Ovary (tissue), 10 donors: ENCODE measurements at places on chromosomes 11 and 22. TPM values are rescaled to one million over a fixed set of nuclear protein-coding genes. Genes with fewer than 3 reads are reported as not detected.

CD248 gene
- total RNA-seq = 19.9 TPM

APOL5 gene
- not detected for total RNA-seq

RRP8 gene
- total RNA-seq = 8.2 TPM

ZP1 gene
- total RNA-seq = not detected

CRYBA4 gene
- total RNA-seq = not detected

KRTAP5-8 gene
- total RNA-seq = not detected

RAB39A gene
- total RNA-seq = 0.92 TPM

CTSW gene
- total RNA-seq = 0.89 TPM

RGL4 gene
- not detected for total RNA-seq

MMP27 gene
- not detected for total RNA-seq

PHF21B gene
- 3.2 TPM for total RNA-seq

DNA sequence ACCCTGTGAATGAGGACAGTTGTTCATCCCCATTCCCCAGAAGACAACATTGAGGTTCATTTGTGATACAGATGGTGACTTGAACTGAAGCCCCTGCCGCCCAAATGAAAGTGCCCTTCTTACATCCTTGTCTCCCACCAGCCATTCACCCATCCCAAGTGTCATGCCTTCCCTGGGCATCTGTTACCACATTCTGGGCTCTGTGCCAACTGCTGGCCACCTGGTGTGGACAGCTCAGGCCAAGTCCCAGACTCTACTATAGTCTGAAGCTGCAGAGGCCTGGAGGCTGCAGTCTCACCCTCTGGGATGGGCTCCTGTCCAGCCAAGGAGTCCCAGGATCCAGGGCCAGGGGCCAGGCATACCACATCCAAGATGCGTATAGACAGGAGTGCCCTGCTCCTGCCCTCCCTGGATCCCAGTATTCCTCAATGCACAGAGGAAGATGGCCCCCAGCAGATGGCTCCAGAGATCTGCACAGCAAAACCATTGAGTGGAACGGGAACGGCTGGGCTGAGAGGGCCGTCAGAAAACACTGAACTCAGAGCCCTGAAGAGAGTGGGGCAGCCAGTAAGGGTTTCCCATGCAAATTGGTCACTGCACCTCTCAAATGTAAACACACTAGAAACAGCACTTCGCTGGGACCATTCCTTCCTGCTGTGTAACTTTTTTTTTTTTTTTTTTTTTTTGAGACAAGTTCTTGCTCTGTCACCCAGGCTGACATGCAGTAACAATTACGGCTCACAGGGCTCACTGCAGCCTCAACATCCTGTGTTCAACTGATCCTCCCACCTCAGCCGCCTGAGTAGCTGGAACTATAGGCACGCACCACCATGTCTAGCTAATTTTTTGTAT is 22.8 kb downstream of the ARRB1 start:
- peak; percentile 77 for DNase-seq

- no peak for DNase-seq
Measured at GRCh38 chr11:1546536-1547466, 25.3 kb downstream of the DUSP8 start.

- DNase-seq = no peak
Measured at GRCh38 chr22:18005201-18005926, 19.0 kb downstream of the MICAL3 start.

GRCh38 chr22:32897400-32897799 is 95.9 kb downstream of the TIMP3 start:
- no peak for DNase-seq

GRCh38 chr11:1573077-1573902 is 1.2 kb upstream of the DUSP8 start:
- no peak for DNase-seq

DNA sequence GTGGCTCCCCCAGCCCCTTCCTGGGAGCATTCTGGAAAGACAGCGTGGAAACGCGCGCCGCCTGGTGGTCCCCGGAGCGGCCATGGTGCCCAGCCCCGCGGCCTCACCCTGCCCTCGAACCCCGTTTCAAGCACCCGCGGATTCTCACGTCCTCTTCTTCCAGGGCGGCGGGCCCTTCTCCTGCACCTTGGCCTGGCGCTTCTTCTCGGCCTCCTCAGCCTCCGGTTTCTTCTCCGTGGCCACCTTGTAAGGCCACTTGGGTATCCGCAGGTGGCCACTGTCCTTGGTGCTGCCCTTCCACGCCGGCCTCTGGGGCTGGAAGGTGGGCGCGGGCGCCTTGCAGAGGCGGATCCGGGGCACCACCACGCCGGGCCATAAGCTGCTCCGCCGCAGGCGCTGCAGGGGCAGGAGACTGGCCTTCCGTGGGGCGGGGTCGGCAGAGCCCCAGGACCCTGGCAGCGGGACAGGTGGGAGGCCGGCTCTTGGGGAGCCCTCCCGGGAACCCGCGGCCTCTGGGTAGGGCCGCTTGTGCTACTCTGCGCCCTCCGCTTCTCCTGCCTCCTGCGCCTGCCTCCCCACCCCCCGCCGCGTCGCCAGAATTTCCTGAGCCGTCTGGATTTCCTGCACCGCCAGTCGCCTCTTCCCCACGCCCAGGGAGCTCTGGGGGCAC is 83.4 kb downstream of the TRIM51G start:
- no peak for DNase-seq

DNA sequence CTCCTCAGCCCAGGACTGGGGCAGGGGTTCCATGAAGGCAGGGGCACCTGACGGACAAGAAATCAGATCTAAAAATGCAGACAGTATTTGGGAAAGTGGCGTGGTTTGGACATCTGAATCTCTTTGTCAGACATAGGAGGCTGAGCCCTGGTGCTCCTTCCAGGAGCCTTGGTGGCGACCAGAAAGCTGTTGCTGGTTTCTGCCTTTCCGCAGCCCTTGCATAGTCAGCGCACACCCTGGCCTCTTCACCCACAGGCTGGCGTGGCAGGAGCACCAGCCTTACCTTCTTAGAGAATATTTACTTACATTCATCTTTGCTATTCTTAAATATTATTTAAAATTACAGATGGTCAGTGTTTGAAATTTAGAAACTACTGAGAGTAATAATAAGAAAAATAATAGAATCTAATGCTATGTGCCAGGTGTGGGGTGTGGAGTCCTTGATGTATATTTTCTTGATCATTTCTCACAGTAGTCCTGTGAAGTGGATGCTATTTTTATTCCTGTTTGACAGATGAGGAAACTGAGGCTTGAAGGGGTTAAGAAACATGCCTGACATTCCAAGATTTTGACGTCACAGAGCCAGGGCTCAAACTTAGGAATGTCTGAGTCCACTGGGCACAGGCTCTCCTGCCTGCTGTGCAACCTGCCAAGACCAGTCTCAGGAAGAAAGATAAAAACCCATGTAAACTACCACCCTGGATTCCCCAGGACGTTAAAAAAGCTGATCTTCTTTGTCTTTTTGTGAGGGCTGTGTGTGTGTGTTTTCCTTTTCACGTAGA is 51.6 kb downstream of the TBC1D22A start:
- DNase-seq = no peak

- DNase-seq = no peak
Measured at GRCh38 chr11:103494491-103494890, 385.3 kb downstream of the DYNC2H1 start.

- no peak for DNase-seq
Measured at GRCh38 chr22:25702040-25702439, 39.9 kb upstream of the MYO18B start.

DNA sequence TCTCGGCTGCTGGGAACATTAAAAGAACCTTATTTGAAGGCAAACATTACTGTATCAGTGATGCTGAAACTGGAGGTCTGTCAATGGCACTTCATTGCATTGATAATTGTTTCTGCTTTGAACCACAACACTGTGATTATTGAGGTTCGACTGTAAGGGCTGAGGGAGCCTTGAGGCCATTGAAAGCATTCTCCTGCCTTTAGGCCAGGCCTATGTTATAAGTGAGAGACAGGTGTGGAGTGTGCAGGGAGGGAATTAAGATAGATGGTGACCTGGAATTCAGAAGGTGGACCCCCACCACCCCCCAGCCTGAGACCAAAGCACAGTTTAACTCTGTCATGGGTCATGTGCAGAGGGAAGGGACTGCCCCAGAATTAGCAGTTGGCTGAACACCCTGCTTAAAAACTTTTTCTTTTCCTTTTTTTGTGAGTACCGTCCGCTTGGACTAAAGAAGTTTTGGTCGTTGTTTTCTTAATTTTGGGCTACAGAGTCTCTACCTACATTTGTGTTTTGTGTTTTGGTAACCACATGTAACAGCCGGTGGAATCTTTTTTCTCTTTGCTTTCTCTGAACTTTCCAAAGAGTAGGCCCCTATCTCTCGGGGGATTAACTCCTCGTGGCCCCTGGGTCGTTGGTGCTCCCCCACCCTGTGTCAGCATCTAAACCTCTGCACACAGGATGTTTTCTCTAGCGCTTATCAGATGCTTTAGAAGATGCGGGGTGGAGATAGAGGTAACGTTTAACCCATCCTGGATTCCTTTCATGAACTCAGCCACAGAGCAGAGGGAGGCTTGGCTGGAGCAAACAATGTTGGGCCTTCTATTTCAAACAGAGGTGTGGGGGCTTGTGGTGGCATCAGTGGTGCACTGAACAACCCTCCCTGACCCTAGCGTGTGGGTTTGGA is 43.7 kb downstream of the ZBTB16 start:
- DNase-seq = no peak

DNA sequence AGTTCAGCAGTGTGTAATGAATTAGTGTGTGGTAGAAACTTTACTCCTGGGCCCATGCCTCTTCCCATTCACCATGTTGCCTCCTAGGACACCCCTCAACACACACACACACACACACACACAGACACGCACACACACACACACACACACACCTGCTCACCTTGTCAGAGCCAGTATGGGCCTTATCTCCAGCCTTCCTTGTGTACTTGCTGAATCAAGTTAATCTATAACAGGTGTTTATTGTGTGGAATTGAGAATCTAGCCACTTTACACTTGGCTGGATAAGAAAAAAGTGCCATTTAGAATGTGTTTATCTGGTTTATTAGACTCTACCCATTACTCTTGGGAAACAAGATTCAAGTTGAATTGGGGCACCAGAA is 14.5 kb upstream of the ZDHHC13 start:
- DNase-seq = no peak

DNA sequence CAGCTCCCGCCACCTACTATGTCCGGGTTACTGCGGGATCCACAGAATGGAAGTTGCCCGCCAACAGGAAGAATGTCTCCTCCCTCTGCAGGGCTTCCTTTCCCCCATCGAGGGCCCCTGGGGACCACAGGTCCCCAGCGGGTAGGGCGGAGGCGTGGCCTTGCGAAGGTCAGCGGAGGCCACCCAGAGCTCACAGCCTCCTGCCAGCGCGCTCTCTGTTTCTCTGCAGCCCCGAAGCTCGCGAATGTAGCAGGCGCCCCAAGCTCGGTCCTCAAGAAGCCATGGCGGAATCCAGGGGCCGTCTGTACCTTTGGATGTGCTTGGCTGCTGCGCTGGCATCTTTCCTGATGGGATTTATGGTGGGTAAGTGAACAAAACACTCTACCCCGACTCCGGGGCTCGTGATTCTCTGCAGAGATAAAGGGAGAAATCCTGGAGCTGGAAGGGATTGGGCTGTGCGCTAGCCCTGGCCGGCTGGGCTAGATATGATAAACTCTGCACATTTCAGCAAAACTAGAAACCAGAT is at the start of gene NAALAD2:
TSS of gene NAALAD2 (plus strand) at position 186 of the 526 bp plus-strand sequence. CDS start at position 282, 96 bp downstream.
- peak; percentile 49 for DNase-seq

GRCh38 chr11:130916910-130917309 is 631 bp upstream of the SNX19 start:
- no peak for DNase-seq

DNA sequence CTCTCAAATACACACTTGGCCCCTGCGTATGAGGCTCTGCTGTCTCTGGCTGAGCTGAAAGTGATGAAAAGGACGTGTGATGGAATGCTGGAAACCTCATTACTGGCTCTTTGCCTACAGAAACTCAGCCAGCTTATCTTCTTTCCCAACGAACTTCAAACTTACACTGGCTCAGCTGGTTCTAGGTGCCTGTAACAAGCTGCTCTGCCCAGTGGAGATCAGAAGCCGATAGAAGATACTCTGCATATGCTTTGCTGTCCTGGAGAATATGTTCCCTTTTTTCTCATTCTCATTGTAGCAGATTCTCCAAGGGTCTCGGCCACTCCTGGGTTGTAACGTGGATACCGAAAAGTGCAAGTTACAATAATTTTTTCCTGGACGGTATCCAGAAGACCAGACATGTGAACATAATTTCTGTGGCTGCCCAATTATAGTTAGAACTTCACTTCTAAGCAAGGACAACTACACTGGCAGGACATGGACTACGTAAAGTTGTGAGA is 405.3 kb upstream of the CCDC90B start:
- peak; percentile 15 for DNase-seq

- no peak for DNase-seq
Measured at GRCh38 chr11:125892071-125892470, 4.6 kb downstream of the HYLS1 start.

- DNase-seq = no peak
Measured at GRCh38 chr11:36118084-36118483, 171.1 kb downstream of the COMMD9 start.

- DNase-seq = no peak
Measured at GRCh38 chr11:115132436-115133228, 371.6 kb downstream of the CADM1 start.

GRCh38 chr22:41584881-41585280 is 4.8 kb downstream of the PMM1 start:
- DNase-seq = no peak

DNA sequence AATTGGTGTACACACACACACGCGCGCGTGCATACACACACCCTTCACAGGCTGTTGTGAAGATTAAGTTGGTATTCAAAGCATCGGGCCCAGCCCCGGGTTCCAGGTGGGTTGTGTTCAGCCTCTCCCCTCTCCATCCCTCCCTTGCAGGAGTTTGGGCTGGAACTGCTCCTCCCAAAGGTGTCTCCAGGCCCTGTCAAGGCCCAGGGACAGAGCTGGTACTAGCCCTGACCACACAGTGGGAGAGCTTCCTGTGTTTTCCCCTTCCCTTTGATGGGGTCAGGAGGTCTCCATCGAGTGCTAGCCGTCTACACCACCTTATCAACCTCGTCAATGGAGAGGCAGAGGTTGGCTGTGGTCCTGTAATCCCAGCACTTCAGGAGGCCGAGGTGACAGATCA is 36.5 kb upstream of the CSNK1E start:
- no peak for DNase-seq

DNA sequence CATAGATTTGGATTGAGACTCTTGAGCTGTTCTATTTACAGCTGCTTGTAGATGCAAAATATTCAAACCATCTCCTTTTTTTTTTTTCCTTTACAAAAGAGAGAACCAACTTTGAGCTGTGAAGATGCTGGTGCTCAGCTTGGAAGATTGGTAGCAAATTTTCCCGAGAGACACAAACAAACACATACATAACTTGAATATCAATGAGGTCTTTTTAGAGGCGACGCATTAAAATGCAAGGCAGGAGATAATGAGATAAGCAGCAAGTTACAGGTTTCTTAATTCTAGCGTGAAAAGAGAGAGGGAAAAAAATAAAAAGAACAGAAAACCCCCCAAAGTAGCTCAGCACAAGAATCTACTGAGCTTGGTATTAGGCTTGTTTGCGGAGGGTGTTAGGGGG is 247.0 kb upstream of the SORL1-AS1 start:
- DNase-seq = no peak

DNA sequence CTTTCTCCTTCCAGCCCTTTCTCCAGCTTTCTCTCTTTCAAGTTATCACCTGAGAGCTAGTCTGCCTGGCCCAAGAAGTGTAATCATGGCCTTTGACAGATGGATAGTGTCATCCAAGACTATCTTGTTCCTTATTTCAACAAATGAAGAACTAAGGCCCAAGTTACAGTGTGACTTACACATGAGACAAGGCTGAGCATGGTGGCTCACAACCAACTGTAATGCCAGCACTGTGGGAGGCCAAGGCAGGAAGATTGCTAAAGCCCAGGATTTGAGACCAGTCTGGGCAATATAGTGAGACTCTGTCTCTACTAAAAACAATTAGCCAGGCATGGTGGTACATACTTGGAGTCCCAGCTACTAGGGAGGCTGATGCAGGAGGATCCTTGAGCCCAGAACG is 3.7 kb upstream of the RANGAP1 start:
- DNase-seq = no peak

GRCh38 chr22:26429458-26430286 is 612 bp downstream of the ASPHD2 start:
- no peak for DNase-seq
